ENCODE measurements at places on chromosomes 12 and 14. TPM values are rescaled to one million over a fixed set of nuclear protein-coding genes. Genes with fewer than 3 reads are reported as not detected.

GALNT8 gene
- total RNA-seq = 0.63 TPM

SLIRP gene
- 234 TPM for total RNA-seq

GPR65 gene
- total RNA-seq = 0.09 TPM

NINJ2 gene
- total RNA-seq = 0.90 TPM

MYO1H gene
- not detected for total RNA-seq

PRKCH gene
- total RNA-seq = 240 TPM

CD163L1 gene
- 3.8 TPM for total RNA-seq

AMIGO2 gene
- 10.2 TPM for total RNA-seq

NDRG2 gene
- 0.09 TPM for total RNA-seq

SLC25A47 gene
- total RNA-seq = not detected

CLEC4D gene
- not detected for total RNA-seq

FITM1 gene
- total RNA-seq = 0.27 TPM

CDKN1B gene
- 36.3 TPM for total RNA-seq

TMPRSS12 gene
- not detected for total RNA-seq

AMHR2 gene
- 0.09 TPM for total RNA-seq

SAMD15 gene
- total RNA-seq = 0.94 TPM

SNW1 gene
- total RNA-seq = 54.8 TPM

SYCP3 gene
- total RNA-seq = 0.09 TPM

GYS2 gene
- total RNA-seq = not detected

TAS2R7 gene
- not detected for total RNA-seq

SLC10A1 gene
- total RNA-seq = not detected

C3AR1 gene
- total RNA-seq = 0.28 TPM

NEK9 gene
- 31.2 TPM for total RNA-seq

POTEM gene
- not detected for total RNA-seq

RACGAP1 gene
- 54.1 TPM for total RNA-seq

C12orf54 gene
- not detected for total RNA-seq

RNASE9 gene
- total RNA-seq = not detected

PLD4 gene
- under 0.01 TPM for total RNA-seq

PAX9 gene
- total RNA-seq = not detected

TESPA1 gene
- not detected for total RNA-seq

PPP1R13B gene
- 12.1 TPM for total RNA-seq

EXOC3L4 gene
- not detected for total RNA-seq

TEX22 gene
- total RNA-seq = 0.09 TPM

REP15 gene
- 1.5 TPM for total RNA-seq

KRT8 gene
- 20.7 TPM for total RNA-seq

KRT78 gene
- not detected for total RNA-seq

SLC8A3 gene
- 0.09 TPM for total RNA-seq

DTX1 gene
- total RNA-seq = under 0.01 TPM

CELA1 gene
- total RNA-seq = not detected

ETNK1 gene
- 30.9 TPM for total RNA-seq

SLCO1B1 gene
- not detected for total RNA-seq

AICDA gene
- total RNA-seq = not detected

Measured in endothelial cell of coronary artery (primary cell).